Stomach (tissue), 19 donors: ENCODE measurements at places on chromosomes 13 and 19. TPM values are rescaled to one million over a fixed set of nuclear protein-coding genes. Genes with fewer than 3 reads are reported as not detected.

GRCh38 chr19:10137751-10138682, 18.3 kb upstream of the EIF3G start:
- H3K4me1 ChIP-seq = no peaks in the 10 kb centered on the region
- no peak for DNase-seq
- H3K4me3 ChIP-seq = no peak overlapping the region
- no peaks in the 10 kb centered on the region for H3K27me3 ChIP-seq

- H3K27me3 ChIP-seq = no peaks in the 10 kb centered on the region
- H3K4me3 ChIP-seq = no peak overlapping the region
- H3K27ac ChIP-seq = no peak overlapping the region
- H3K4me1 ChIP-seq = peaks cover 10% of the 10 kb centered on the region
Measured at GRCh38 chr13:99471221-99472121, 29.8 kb upstream of the TM9SF2 start.

GRCh38 chr19:47703301-47703700, 9.9 kb upstream of the EHD2 start:
- no peak for DNase-seq
- H3K27me3 ChIP-seq = peaks cover 9% of the 10 kb centered on the region

- H3K36me3 ChIP-seq = peaks cover 98% of the 10 kb centered on the region
- no peaks in the 10 kb centered on the region for H3K4me1 ChIP-seq
- DNase-seq = no peak
- no peaks in the 10 kb centered on the region for H3K27me3 ChIP-seq
Measured at GRCh38 chr19:41249707-41250423, 14.3 kb upstream of the HNRNPUL1 start.

DNA sequence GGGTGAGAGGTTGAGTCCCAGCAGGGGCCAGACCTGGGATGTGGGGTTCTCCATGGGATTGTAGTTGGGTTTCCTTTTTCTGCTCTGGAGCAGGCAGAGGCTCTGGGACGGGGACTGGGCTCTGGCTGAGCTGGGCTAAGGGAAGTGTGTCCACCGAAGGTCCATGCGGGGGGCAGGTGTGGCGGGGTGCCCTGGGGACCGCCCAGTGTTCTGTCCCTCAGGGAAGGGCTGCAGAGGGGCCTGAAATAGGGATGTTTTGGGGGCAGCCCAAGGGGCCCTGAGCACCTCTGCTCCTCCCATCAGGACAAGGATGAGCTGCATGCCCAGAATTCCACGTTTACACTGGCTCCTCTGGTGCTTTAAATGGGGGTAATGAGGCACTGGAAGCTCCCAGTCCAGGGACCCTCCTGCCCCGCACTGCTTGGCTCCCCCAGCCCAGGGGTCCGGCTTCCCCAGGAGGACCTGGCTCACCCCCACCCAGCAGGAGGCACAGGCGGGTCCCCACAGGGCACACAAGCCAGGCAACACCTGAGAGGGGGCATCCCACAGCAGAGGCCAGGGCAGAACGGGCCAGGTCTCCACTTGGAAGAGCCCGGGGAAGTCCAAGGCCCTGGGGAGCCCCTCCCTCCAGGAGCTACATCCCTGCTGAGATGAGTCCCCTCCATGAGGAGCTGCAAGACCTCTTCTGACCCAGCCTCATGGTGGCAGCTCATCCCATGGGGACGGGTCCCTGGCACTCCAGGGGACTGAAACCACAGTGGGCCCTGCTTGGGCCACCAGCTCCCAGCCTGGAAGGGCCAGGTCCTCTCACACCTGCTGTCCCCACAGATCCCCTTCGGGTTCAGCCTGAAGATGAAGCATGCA, 14.7 kb upstream of the ZNF14 start:
- no peaks in the 10 kb centered on the region for H3K27me3 ChIP-seq
- no peaks in the 10 kb centered on the region for H3K36me3 ChIP-seq
- no peak overlapping the region for H3K4me3 ChIP-seq
- peak; percentile 20 for DNase-seq

- H3K27me3 ChIP-seq = no peaks in the 10 kb centered on the region
- H3K4me1 ChIP-seq = no peaks in the 10 kb centered on the region
- no peak overlapping the region for H3K4me3 ChIP-seq
- no peak overlapping the region for H3K27ac ChIP-seq
- peak; percentile 7 for DNase-seq
- H3K36me3 ChIP-seq = no peaks in the 10 kb centered on the region
Measured at GRCh38 chr13:20404488-20405222, 121.0 kb downstream of the CRYL1 start.

DNA sequence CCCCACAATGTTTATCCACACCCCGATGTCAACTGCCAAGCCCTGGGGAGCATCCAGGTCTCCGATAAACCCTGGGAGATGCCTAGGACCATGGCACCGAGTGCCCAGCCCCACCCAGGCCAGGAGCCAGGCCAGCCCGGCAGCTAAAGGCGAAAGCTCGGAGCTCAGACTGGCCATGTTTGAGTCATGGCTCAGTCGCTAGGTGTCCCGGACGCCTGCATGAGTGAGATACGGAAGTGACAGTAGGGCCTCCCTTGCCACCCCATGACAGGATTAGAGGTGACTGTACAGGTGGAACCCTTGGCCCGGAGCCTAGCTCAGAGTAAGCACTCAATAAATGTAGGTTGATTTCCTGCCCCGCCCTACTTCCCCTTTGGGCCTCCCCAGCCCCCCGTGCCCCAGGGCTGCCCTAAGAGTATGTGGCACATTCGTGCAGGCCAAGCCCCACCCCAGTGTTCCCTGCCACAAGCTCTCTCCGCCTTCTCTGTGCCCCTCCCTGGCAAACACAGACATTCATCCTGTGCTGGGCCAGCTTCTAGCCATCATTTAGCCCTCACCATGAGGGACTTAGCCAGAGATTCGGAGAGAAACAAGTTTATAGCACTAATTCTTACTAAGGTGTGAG, 5.8 kb upstream of the TPM4 start:
- H3K4me3 ChIP-seq = peak overlapping the region; percentile 68
- H3K36me3 ChIP-seq = peaks cover 9% of the 10 kb centered on the region
- peaks cover 30% of the 10 kb centered on the region for H3K4me1 ChIP-seq
- peak overlapping the region; percentile 100 for H3K27ac ChIP-seq
- H3K27me3 ChIP-seq = no peaks in the 10 kb centered on the region

DNA sequence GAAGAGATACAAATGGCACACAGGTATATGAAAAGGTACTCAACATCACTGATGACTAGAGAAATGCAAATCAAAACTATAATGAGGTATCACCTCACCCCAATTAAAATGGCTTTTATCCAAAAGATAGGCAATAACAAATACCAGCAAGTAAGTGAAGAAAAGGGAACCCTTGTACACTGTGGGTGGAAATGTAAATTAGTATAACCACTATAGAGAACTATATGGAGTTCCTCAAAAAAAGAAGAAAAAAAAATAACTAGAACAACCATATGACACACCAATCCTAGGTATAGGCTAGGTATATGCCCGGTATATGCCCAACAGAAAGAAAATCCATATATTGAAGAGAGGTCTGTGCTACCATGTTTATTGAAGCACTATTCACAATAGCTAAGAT, 150.9 kb downstream of the VWA8 start:
- H3K4me1 ChIP-seq = no peaks in the 10 kb centered on the region
- no peak overlapping the region for H3K4me3 ChIP-seq
- peaks cover 13% of the 10 kb centered on the region for H3K36me3 ChIP-seq
- H3K27me3 ChIP-seq = no peaks in the 10 kb centered on the region

GRCh38 chr19:11813703-11814028, 407 bp upstream of the ZNF440 start:
- H3K27me3 ChIP-seq = no peaks in the 10 kb centered on the region
- peak overlapping the region; percentile 91 for H3K27ac ChIP-seq
- peaks cover 5% of the 10 kb centered on the region for H3K36me3 ChIP-seq
- peaks cover 32% of the 10 kb centered on the region for H3K4me1 ChIP-seq
- no peak for DNase-seq
- H3K4me3 ChIP-seq = peak overlapping the region; percentile 92

GRCh38 chr13:114282041-114282670, 755 bp downstream of the UPF3A start:
- DNase-seq = peak; percentile 47
- H3K36me3 ChIP-seq = peaks cover 12% of the 10 kb centered on the region
- H3K27ac ChIP-seq = peak overlapping the region; percentile 98
- H3K4me1 ChIP-seq = peaks cover 14% of the 10 kb centered on the region
- peak overlapping the region; percentile 61 for H3K4me3 ChIP-seq
- no peaks in the 10 kb centered on the region for H3K27me3 ChIP-seq

DNA sequence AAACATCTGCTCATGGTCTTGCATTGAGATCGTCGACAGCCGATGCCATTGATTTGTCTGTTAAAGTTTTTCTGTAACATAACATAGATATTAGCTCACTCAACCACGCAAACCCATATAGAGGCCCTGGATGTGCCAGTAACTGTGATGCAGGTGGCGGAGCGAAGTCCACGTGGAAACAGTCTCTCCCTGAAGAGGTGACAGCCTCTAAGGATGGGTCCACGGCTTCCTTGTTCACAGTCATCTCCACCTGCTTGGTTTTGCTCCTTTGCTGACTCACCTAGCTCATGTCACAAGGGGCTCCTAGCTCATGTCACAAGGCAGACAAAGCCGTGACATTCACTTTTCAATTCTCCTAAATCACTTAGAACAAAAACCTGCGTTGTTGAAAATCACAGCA, 42.4 kb upstream of the FARP1 start:
- H3K4me3 ChIP-seq = no peak overlapping the region
- no peaks in the 10 kb centered on the region for H3K36me3 ChIP-seq
- H3K4me1 ChIP-seq = no peaks in the 10 kb centered on the region
- no peak overlapping the region for H3K27ac ChIP-seq
- no peaks in the 10 kb centered on the region for H3K27me3 ChIP-seq
- no peak for DNase-seq

DNA sequence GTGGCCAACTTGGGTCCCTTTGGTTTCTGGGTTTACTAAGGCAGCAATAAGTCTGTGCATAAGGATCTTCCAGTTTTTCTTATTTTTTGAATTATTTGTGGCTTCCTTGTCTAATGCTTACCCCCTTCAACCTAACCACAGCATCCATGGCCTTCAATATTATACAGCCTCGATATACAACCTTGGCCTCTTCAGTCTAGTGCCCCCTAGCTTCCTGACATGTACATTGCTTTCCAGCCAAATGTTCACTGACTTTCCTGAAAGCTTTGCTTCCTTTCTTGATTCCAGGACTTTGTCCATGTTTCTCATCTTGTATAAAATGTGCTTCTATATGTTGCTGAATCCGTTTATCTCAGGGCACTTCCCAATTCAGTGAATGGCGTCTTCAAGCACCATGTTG, 310.1 kb downstream of the OLFM4 start:
- H3K4me3 ChIP-seq = no peak overlapping the region
- H3K36me3 ChIP-seq = no peaks in the 10 kb centered on the region
- H3K27me3 ChIP-seq = no peaks in the 10 kb centered on the region
- DNase-seq = no peak

The APOC4 gene
- total RNA-seq = not detected

The VSTM1 gene
- total RNA-seq = not detected

The STOML3 gene
- not detected for total RNA-seq

The SIX5 gene
- 15.9 TPM for total RNA-seq

The ARGLU1 gene
- total RNA-seq = 128 TPM

The KBTBD6 gene
- total RNA-seq = 5.8 TPM

The GTPBP3 gene
- 68.7 TPM for total RNA-seq
